Hematopoietic multipotent progenitor cell treated with erythropoietin and hydrocortisone succinate and interleukin-3 and kit ligand, for 4 days (in vitro differentiated cells): ENCODE measurements at places on chromosomes 5 and 9.

DNA sequence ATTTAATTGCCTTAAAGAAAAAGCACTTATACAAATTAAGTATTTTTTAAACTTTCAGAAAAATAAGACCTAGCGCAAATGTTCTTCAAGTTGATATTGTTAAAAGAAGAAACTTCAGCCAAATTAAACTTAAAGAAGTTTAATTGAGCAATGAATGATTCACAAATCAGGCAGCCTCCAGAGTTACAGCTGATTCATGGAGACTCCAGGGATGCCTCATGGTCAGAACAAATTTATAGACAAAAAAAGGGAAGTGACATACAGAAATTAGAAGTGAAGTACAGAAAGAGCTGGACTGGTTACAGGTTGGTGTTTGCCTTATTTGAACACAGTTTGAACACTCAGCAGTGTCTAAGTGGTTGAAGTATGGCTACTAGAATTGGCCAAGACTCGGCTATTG lies 60.3 kb downstream of the CDKN2A start:
- peak; percentile 21 for DNase-seq

DNA sequence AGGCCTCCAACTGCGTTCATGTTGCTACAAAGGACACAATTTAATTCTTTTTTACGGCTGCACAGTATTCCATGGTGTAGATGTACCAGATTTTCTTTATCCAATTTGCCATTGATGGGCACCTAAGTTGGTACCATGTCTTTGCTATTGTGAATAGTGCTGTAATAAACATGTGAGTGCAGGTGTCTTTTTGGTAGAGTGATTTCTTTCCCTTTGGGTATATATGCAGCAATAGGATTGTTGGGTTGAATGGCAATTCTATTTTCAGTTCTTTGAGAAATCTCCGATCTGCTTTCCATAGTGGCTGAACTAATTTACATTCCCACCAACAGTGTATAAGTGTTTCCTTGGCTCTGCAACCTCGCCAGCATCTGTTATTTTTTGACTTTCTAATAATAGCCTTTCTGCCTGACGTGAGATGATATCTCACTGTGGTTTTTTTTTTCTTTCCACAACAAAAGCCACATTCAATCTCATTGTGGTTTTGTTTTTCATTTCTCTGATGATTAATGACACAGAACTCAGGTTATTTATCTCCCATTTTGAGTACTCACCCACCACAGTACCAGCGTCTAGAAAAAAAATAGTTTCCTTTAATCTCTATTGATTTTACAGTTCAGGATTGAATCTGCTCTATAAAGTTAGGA lies 21.9 kb downstream of the ARRDC3 start:
- DNase-seq = peak; percentile 64

DNA sequence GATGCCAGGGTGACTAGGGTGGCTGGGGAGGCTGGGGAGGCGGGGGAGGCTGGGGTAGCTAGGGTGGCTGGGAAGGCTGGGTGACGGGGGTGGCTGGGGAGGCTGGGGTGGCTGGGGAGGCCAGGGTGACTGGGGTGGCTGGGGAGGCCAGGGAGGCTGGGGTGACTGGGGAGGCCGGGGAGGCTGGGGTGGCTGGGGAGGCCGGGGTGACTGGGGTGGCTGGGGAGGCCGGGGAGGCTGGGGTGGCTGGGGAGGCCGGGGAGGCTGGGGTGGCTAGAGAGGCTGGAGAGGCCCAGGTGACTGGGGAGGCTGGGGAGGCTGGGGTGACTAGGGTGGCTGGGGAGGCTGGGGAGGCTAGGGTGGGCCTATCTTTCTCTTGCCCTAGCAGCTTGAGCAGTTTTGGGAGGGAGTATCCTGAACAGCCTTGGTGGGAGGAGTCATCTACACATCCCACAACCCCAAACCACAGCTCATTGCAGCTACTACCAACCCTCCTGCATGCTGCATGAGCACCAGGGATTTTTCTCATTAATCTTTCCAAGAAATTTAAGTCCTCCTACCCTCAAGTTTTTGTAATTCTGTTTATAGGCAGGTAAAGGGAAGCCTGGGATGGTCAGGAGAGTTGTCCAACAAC lies 203.2 kb upstream of the IRX1 start:
- peak; percentile 3 for DNase-seq

DNA sequence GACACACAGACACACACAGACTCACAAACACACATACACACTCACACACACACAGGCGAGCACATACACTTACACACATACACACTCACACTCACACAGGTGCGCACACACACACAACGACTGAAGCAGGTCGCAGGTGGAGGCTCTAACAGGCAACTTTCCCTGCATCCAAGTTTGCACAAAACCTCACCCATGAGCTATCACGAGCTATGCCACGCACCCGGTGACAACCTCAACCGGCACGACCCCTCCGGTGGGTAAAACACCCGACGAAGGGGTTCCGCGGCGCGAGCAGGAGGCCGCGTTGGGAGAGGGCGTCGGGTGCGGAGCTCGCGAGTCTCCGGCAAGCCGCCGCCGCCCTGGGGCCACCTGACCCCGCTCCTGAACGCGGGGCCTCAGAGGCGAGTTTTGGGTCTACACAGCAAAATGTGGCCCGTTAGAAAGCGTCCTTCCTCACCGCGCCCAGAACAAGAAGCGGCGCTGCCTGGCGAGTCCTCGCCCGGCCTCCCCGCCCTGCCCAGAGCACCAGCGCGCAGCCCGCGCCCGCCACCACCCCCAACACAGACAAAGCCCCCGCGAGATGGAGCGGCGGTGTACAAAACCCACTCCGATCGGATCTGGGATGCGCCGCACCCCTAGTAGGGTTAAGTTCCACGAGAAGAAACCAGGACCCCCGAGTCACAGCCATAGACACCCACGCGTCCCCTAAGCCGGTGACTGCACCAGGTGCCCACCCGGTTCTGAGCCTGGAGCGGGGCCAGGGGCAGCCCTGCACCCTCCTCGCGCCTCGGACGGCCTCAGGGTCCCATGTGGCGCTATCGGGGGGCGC lies 665 bp downstream of the SLC6A3 start:
- no peak for DNase-seq

- peak; percentile 88 for DNase-seq
Measured at GRCh38 chr9:98775831-98776441, 20.4 kb downstream of the ANKS6 start.

- DNase-seq = peak; percentile 97
Measured at GRCh38 chr5:86526811-86527348, 90.9 kb upstream of the COX7C start.

GRCh38 chr5:87127426-87127825 lies 140.3 kb upstream of the RASA1 start:
- no peak for DNase-seq

DNA sequence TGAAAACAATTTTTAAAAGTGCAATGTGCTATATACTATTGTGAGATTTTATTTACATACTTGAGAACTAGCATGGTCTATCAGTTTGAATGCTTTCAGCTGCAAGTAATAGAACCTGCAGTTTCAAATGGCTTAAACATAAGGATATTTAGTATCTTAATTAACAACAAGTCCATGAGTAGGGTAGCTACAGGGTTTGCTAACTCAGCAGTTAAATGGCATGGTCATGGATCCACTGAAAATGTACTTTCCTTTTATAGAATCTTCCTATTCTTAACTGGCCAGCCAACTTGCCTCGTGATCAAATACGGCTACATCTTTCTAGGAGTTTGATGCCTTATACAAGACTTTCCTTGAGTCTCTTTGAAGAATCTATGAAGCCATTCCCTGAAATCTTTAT lies 452.8 kb upstream of the SEMA6A start:
- DNase-seq = no peak

GRCh38 chr9:138103111-138103848 lies 225.7 kb downstream of the CACNA1B start:
- no peak for DNase-seq

- DNase-seq = no peak
Measured at GRCh38 chr5:102762562-102763227, 7.6 kb downstream of the PAM start.

DNA sequence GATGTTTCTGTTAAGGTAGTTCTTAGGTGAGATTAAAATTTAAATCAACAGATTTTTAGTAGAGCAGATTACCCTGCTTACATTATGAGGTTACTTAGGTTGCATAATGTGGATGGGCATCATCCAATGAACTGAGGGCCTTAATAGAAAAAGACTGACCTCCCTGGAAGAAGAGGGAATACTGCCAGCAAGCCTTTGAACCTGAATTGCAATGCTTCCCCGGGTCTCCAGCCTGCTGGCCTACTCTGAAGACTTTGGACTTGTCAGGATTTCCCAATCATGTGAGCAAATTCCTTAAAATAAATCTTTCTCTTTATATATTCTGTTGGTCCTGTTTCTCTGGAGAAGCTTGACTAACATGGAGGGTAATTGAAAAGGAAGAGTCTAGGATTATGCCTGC lies 542.1 kb upstream of the ARRDC3 start:
- DNase-seq = no peak

DNA sequence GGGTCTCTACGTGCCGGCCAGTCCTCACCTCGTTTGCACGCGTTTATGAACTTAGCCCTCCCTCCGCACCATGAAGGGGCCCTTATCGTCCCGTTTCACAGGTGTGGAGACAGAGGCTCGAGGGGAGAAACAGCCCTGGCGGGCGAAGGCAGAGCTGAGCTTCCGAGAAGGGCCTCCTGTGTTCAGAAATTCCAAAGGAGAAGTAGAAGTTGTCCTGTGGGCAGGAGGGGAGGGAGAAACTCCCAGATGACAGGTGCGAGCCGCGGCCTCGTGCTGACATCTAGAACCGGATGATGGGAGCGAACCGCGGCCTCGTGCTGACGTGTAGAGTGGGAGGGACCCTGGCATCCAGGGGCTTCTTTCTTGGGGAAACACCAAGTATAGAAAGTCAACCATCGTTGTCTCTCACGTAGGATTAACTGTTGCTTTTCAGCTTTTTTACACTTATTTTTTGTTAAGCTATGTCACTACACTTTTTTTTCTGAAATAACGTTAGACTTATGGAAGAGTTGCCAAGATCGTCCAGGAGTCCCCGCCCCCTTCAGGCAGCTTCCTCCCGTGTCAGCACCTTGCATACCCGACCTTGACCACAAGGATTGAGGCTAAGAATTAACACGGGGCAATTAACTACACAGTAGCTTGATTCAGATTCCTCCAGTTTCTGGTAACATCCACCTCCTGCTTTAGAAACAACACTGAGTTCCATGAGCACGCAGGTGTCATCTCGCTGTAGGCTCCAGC lies 42.8 kb upstream of the NKD2 start:
- no peak for DNase-seq

DNA sequence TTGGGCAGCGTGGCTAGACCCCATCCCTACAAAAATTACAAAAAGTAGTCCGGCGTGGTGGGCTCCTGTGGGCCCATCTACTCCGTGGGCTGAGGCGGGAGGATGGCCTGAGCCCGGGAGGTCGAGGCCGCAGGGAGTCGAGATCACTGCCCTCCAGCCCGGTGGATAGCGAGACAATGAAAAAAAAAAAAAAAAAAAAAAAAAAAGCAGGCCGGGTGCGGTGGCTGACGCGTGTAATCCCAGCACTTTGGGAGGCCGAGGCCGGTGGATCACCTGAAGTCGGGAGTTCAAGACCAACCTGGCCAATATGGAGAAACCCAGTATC lies 110.5 kb upstream of the LPCAT1 start:
- no peak for DNase-seq

DNA sequence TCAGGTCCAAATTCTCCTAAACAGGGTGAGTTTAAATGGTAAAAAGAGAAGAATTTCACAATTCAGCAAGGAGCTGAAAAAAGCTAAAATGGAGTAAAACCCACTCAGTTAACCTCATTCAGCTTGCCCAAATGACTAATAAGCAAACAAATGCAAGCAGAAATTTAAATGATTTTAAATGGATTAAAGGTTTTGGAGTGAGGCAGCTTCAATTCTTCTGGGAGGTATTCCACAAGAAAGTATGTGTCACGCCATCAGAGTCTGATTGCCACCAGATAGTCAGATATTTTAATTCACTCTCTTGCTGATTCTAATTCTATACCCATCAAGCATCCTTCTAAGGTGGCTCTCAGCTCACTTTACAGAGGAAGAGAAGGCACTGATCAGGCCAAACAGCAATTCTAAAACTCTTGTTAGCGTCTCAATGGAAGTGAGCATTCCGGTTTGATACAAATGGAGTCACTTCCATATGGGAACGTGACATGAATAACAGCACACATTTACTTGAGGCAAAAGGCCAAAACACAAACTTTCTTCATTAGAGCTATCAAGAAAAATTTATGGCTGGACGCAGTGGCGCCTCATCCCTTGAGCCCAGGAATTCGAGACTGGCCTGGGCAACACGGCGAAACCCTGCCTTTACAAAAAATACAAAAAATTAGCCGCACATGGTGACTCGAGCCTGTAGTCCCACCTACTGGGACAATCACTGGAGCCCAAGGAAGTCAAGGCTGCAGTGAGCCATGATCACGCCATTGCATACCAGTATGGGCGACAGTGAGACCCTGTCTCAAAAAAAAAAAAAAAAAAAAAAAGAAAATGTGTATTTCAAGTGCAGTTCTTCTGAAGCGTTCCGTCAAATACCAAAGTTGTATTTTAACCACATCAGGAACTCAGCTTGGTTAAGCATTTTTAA lies 2.0 kb downstream of the CLK4 start:
- DNase-seq = peak; percentile 9

DNA sequence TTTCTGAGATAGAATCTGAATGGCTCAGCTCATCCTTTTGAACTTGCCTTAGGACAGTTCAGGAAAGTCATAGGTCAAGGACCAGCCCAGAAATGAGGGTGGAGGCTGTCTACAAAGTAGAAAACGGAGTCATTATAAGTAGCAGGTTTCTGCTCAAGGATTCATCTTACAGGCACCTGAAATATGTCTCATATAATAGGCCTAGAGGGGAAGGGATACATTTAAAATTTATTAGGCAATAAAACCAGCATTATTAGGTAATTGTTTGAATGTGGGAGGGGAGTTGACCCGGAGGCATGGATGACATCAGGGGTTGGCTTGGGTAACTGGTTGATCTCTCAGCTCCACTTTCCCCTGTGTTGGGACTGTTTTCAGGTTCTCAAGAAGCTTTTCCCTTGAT lies 11.9 kb upstream of the GALNT10 start:
- no peak for DNase-seq

- peak; percentile 55 for DNase-seq
Measured at GRCh38 chr5:96297867-96298266, 135.2 kb downstream of the PCSK1 start.

DNA sequence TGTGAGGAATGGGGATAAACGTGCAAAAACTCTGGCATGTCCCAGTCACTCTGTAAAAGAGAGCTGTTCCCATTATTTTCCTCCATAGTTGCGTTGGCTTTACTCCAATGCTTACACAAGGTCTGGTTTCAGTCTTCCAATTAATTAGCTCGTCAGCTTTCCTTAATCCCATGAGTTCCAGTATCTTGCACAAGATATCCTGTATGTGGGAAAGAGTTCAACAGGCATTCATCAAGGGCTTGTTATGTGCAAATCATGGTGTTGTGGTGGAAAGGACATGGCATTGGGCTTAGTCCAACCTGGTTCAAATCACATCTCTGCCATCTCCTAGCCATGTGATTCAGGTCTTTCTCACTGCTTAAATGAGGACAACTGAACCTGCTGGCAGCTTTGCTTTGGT lies 77.5 kb upstream of the PANK3 start:
- DNase-seq = no peak

DNA sequence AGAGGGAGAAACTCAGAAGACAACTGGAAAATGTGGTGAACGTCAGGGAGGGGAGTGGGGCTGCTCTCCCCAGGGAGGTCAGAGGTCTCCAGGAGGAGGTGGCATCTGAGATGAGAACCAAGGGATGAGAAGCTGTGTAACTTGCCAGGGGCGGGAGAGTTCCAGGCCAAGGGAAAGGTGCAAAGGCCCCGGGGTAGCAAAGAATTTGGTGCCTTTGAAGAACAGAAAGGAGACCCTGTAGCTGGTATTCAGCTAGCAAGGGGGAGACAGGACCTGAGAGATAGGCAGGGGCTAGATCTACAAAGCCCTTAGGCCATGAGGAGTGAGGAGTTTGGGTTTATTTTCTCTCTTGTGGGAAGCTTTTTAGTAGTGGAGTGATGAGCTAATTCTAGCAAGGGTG lies 3.3 kb downstream of the DNM1 start:
- no peak for DNase-seq
